ENCODE measurements at places on chromosomes 4 and X. TPM values are rescaled to one million over a fixed set of nuclear protein-coding genes. Genes with fewer than 3 reads are reported as not detected.
A peak's percentile ranks its signal among the peaks of the same experiment; 100 is the strongest.

Gene IL3RA
- total RNA-seq: 0.97 TPM

DNA sequence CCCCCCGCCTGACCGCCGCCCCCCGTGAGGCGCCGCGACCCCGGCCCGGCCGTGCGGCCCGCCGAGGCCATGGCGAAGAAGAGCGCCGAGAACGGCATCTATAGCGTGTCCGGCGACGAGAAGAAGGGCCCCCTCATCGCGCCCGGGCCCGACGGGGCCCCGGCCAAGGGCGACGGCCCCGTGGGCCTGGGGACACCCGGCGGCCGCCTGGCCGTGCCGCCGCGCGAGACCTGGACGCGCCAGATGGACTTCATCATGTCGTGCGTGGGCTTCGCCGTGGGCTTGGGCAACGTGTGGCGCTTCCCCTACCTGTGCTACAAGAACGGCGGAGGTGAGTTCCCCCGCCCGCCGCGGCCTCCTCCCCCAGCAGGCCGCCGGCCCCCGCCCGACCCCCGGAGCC is 780 bp downstream of the SLC6A8 start:
- DNase-seq: no peak

- no peak for DNase-seq
Observed at GRCh38 chr4:180363815-180364214, 1879.4 kb upstream of the TENM3 start.

DNA sequence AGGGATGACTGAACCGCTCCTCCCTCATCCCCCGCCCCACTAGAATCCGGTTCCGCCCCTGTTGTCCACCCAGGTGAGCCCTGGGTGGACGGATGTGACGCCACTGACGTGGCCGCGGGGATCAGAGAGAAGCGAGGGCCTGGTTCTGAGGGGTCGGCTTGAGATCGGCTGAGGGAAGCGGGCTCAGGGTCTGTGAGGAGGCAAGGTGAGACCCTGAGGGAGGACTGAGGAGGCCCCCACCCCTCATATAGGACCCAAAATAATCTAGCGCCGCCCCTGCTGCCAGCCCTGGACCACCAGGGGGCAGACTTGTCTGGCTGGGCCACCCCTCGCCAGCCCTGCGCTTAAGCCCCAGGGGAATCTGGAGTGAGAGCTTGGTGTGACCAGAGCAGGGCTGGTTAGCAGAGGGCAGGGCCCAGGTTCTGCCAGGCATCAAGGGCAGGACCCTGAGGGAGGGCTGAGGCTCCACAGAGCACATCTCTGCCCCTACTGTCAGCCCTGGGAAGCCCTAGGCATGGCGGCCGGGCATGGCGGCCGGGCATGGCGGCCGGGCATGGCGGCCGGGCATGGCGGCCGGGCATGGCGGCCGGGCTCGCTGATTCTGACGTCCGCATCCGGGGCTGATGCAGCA is at the start of gene MAGEA8:
Gene MAGEA8 (plus strand): TSS at position 103 of the 631 bp plus-strand sequence. CDS start 3,090 bp downstream, outside the sequence.
- no peak for DNase-seq

Gene ADAMTS3
- 7.4 TPM for total RNA-seq

GRCh38 chr4:169658975-169659715 is 38.8 kb downstream of the CLCN3 start:
- DNase-seq: no peak

- no peak for DNase-seq
Observed at GRCh38 chr4:77911091-77911490, 48.5 kb downstream of the MRPL1 start.

GRCh38 chr4:38802561-38803355 is 1.8 kb downstream of the TLR1 start:
- no peak for DNase-seq

Gene MED12
- 128 TPM for total RNA-seq

- peak; percentile 24 for DNase-seq
Observed at GRCh38 chr4:675036-675882, 917 bp downstream of the MYL5 start.

GRCh38 chr4:153232768-153233167 is 28.5 kb downstream of the TRIM2 start:
- DNase-seq: peak; percentile 30

Gene CT47B1
- total RNA-seq: not detected

- DNase-seq: no peak
Observed at GRCh38 chr4:33176566-33176965, 2456.4 kb downstream of the PCDH7 start.

Gene RNF150
- total RNA-seq: 5.8 TPM

GRCh38 chr4:127778102-127778501 is 4.0 kb upstream of the HSPA4L start:
- DNase-seq: no peak

- DNase-seq: no peak
Observed at GRCh38 chrX:133090236-133090809, 6.6 kb downstream of the USP26 start.

GRCh38 chr4:107757864-107758476 is 37.9 kb upstream of the PAPSS1 start:
- DNase-seq: no peak

GRCh38 chr4:101183666-101184373 is 163.5 kb downstream of the PPP3CA start:
- no peak for DNase-seq

Gene SERTM2
- 0.92 TPM for total RNA-seq

DNA sequence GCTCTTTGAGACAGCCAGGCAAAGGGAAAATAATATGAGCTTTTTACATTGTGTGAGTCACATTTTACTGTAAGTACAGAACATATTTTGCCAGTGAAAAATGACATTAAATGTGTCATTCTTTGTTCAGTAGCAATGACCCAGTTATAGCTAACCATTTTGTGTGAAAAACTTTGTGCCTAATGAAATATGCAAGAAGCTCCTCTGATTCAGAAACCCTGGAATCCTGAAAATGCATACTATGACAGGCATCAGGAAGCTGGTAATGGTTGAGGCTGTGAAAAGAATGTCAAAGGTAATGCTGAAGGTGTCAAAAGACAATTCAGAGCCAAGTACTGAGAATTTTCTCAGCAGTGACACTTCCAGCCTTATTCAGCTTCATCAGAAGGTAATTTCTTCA is 549.5 kb upstream of the SMIM31 start:
- DNase-seq: no peak

Gene OFD1
- total RNA-seq: 17.7 TPM

DNA sequence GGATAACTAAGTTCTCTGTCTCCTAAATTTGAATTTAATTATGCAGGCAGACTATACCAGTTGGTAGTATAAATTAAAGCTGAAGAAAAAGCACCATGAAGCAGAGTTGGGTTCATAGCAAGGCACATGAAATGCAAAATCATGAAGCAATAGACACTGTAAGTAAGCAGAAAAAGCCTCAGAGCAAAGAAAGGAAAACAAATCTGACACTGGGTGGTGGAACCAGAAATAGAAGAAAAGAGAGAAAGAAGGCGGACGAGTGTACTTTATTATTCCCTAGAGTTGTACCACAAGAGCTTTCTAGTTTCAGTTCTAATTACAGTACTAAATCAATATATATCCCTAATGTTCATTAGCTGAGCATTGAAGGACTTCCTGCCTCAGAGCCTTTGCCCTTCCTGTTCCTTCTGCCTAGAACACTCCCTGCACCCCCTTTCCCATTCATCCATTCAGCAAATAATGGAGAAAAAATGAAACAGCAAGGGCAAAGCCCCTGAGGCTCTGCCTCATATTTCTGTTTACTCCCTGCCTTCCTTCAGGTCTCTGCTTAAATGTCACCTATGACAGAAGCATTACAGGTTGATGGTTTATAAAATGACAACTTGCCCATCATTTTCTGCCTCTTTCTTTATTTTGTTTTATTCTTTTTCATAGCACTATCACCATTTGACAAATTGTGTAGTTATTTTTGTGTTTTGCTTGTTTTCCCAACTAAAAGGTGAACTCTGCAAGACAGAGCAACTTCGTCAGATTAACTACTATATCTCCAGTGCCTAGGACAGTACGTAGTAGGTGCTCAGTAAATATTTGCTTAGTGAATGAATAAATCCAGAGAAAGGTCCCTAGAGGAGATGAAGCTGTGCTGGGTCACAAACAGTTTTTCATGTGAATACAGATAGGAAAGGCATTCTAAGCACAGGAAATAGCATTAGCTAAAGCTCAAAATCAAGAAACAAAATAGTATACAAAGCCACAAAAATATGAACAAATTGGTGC is 154.0 kb upstream of the RASGEF1B start:
- DNase-seq: no peak

DNA sequence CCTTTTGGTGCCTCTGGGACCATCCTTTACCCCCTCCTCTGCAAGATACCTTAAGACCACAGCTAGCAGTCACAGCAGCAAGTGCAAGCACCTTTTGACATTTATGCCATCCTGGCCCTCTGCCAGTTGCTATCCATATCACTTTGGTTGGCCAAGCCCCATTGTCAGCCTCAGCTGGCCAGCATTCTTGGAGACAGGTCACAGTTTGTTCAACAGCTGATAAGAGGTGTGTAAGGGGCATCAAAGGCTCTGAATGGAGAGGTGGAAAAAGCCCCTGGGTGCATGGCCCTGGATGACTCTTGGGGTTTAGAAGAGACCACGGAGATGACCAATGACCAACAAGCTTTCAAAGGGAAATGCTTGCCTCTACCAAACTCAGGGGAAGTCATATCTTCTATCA is 133.6 kb upstream of the MAMLD1 start:
- no peak for DNase-seq

Gene PRDM8
- 30.5 TPM for total RNA-seq

DNA sequence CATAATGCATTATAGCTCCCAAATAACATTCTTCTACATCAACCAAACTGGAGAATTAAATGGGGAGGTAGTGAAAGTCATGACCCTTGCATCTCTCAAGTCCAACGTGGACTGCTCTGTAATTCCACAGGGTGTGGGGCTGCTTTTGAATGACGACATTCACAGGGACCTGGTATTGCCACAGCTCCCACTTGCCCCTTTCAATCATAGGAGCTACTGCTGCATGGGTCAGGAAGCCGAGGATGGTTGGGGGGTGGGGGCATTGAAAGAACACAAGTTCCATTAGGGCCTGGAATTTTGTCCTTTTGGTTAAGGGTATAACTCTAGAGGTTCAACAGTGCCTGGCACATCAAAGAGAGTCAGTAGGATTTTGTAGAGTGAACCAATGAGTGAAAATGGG is 7.4 kb upstream of the CT55 start:
- DNase-seq: no peak

GRCh38 chr4:55255179-55255578 is 90.9 kb upstream of the SRD5A3 start:
- no peak for DNase-seq

Gene AKAP4
- not detected for total RNA-seq

DNA sequence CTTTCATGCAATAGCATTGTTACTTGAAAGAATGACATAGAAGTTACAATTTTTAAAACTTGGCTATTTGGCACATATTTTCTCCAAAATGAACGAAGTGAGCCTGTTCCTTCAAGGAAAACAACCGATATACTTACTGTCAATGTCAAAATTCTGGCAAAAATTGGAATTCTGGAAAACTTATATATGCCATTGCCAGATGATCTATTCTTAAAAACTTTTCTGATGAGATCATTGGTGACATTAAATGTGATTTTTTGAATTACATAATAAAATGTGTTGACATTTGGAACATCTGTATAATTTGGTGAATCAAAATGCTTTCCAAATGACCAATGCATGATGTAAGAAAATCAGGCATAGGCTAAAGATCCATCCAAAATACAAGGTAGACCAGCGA is 209.0 kb downstream of the SCFD2 start:
- no peak for DNase-seq

GRCh38 chr4:134308910-134309309 is 107.3 kb upstream of the PABPC4L start:
- no peak for DNase-seq

DNA sequence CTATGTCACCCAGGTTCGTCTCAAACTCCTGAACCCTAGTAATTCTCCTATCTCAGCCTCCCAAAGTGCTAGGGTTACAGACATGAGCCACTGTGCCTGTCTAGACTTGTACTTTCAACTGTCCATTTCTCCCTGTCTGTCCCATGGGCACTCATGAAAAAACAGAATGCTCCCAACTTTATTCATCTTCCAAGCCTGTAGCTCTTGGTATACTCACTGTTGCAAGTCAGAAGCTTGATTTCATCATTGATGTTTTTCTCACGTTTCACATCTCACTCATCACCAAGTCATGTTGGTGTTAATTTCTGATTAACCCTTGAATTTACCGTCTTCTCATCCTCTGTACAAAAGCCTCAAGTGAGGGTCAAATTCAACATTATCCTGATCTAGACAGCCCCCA is 7.3 kb upstream of the SRP72 start:
- DNase-seq: no peak

Gene IL21
- not detected for total RNA-seq

DNA sequence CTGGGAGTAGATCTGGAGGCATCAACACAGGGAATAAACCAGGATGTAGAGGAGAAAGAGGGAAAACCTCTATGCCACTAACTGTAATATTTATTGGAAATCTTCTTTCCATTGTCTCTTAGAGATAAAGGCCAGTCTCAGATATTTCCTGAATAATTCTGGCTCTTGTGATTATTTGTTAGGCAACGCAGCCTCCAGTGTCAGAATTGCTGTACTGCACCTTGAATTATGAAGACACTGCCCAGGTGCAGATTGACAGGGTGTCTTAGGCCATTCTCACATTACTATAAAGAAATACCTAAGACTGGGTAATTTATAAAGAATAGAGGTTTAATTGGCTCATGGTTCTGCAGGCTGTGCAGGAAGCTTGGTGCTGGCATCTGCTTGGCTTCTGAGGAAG is 100.7 kb upstream of the ZDHHC15 start:
- peak; percentile 9 for DNase-seq

Gene WDR19
- total RNA-seq: 35.8 TPM

- no peak for DNase-seq
Observed at GRCh38 chr4:7892212-7893019, 47.2 kb downstream of the AFAP1 start.

Gene CHIC1
- total RNA-seq: 7.4 TPM

GRCh38 chrX:17511556-17511955 is 136.6 kb downstream of the NHS start:
- DNase-seq: no peak

- no peak for DNase-seq
Observed at GRCh38 chrX:9656277-9656676, 109.4 kb downstream of the GPR143 start.

GRCh38 chr4:37502070-37502469 is 184.1 kb downstream of the RELL1 start:
- no peak for DNase-seq

DNA sequence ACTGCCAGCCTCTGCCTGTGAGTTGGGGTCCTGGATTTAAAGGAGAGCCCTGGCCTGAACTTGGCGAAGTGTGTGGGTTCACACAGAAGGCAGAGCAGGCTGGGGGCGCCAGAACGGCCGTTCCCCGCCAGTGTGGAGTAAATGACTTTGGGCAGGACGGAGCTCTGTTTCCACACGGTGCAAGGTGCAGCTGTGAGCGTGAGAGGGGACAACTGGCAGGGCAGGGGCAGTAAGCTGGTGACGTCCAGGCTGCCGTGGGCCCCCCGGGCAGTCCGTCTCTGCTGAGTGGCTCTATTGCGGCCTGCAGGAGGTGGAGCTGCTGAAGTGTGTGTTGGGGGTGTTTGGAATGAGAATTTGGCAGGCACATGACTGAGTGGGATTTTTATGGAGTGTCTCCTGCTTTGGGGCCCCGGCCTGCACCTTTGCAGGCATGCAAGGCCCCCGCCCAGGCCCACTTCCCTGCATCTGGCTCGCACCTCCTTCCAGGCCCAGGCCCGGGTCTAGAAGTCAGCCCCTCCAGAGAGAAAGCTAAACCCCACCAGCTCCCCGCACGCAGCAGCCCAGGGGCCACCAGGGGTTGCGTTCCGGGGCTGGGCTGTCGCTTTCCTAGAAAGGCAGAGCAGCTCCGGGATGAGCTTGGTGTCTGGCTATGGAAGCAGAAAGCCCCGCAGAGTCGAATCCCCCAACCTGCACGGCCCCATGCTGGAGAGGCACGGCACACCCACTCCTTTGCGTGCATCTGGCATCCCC is 62.2 kb upstream of the GRPEL1 start:
- DNase-seq: no peak
